ENCODE measurements at places on chromosomes 11 and 22.

- no peak for DNase-seq
Observed at GRCh38 chr11:127471662-127472061, 471.1 kb upstream of the KIRREL3 start.

- no peak for DNase-seq
Observed at GRCh38 chr22:39925909-39926679, 25.2 kb downstream of the GRAP2 start.

DNA sequence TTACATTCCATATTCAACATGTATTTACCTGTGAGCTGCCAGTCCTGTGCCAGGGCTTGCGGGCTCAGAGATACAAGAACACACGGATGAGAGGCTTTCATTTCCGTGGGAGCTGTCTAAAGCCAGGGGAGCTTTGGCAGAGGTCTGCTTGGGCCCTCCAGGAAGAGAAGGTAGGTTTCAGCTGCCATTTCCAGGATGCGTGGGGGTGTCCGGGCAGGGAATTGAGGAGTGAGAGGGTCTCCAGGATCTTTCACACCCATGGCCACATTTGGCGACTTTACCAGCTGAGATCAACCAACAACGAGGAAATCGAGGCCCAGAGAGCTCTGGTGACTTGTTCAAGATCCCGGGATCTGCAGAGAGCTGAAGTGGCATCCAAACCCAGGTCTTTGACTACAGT, 119.6 kb downstream of the BUD13 start:
- no peak for DNase-seq

DNA sequence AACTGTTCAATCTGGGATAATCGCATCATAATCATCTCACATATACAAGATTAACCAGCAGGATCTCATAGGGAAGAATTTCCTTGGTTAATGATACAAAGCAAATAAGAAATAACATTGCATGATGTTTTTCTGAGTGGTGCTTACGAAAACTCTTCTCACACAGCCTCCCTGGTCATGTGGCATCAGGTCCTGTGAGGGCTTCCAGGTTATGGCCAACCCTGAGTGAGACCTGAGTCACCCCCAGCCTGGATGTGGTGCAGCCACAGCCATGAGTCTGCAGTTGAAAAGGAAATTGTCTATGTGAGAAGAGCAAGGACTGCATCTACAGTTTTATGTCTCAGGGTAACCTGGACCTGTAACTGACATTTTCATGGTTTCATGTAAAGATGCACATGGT, 90.5 kb upstream of the XKR3 start:
- DNase-seq, result no peak
